ENCODE measurements at places on chromosomes 12 and 14. TPM values are rescaled to one million over a fixed set of nuclear protein-coding genes. Genes with fewer than 3 reads are reported as not detected.

Gene SIX4
- 17.6 TPM for total RNA-seq

Gene NELL2
- not detected for total RNA-seq

Gene TC2N
- 0.24 TPM for total RNA-seq

Gene BEGAIN
- 0.08 TPM for total RNA-seq

Gene SPIC
- not detected for total RNA-seq
